ENCODE measurements at places on chromosomes 1 and 21.

DNA sequence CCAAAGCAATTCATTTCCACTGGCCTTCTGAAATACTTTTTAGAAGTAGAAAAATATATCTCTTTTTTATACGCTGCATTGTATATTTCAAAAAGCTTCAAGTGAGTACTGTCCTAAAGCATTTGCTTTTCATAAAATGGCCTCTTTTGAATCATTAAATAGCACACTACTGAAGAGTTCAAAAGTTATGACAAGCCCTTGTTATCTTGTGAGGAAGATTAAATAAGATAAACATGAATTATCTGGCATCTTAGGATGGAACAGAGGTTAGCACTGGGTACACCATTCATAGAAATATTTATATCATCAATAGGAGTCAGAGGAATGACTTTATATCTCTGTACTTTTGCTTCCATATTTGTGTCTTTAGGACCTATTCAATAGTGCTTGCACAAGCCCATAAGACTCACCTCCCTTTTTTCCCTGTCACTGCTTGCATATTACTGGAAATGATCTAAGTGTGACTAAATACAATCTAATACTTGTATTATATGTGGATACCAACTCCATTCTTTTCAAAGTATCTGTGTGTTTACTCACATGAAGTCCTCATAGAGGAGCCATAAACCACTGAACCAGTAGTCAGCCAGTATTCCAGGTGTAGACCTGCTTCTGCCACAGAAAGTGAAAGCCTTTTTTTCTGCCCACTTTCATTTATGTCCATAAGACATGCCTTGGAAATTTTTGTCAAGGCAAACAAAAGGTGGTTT, 274.2 kb upstream of the C1orf105 start:
- no peak for DNase-seq

DNA sequence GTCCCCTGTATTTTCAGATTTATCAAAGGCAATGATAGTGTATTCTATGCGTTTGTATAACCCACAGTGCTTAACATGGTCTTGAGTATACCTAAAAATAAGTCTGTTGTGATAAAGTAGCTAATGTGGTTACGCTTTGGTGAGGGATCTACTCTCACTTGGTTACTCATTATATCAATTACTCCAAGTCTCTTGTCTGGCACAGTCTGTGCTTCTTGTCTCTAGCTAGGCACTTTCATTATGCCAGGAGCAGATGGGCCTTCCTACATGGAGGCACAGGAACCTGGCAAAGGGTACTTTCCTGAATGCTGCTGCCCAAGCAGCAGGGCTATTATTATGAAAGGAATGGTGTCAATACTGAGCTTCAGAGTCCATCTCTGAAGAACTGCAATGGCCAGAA, 4.2 kb upstream of the PTPN22 start:
- no peak for DNase-seq

GRCh38 chr1:216222288-216222687, 201.0 kb downstream of the USH2A start:
- no peak for DNase-seq

DNA sequence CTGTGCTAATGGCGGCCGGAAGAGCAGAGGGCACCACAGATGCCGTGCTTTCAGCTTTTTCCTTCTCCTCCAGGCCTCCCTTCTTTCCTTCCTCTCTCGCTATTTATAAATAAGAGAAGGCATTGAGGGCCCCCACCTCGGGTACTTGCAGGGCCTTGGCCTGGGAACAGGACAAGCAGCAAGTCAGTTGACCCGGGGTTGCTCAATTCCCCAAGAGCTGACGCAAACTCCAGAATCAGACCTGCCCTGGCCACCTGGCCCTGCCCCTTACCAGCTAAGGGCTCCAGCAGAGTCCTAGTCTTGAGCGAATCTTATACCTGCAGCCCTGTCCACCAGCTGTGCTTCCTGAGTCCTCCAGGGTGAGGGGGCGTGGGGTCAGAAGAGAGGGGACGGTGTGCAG, 13.5 kb downstream of the TNFRSF1B start:
- DNase-seq, result no peak

DNA sequence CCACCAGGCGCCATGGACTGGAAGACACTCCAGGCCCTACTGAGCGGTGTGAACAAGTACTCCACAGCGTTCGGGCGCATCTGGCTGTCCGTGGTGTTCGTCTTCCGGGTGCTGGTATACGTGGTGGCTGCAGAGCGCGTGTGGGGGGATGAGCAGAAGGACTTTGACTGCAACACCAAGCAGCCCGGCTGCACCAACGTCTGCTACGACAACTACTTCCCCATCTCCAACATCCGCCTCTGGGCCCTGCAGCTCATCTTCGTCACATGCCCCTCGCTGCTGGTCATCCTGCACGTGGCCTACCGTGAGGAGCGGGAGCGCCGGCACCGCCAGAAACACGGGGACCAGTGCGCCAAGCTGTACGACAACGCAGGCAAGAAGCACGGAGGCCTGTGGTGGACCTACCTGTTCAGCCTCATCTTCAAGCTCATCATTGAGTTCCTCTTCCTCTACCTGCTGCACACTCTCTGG, 3.8 kb downstream of the GJB3 start:
- no peak for DNase-seq

- no peak for DNase-seq
Observed at GRCh38 chr1:100622506-100622905, 84.6 kb downstream of the GPR88 start.

DNA sequence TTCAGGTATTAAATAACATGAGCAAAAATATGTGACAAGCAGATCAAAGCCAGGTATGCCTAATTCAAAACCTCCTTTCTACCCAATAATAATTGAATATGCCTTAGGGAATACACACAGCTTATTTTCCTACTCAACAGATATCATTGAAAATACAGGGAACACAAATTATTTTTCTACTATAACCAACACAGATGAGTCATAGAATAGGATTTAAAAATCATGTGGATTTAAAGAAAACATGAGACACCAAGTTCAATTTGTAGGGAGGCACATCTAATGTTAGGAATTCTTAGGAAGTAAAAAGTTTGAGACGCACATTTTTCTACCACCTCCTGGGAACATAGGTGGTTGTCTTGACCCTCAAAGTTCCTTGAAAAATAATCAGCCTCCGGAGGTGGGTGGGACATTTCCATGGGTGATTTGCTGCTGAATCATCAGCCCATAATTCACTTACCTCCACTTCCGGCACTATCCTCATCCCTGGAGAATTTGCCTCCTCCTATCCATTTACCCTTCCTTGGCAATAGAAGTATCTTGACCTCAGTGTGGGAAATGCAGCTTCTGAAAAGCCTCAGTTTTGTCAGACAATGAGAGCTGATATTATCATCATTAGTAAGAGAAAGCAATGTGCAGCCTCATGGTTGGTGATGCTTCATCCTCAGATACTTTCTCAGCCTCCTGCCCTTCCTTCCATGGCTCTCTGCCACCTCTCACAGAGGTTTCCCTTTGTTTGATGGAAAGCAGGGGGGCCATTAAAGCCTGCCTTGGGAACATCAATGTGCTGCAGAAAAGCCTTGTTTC, 33.5 kb upstream of the RGS4 start:
- peak; percentile 81 for DNase-seq

- no peak for DNase-seq
Observed at GRCh38 chr1:54839824-54840223, 38.7 kb upstream of the TTC22 start.

GRCh38 chr1:153506831-153507413, 28.9 kb downstream of the S100A6 start:
- DNase-seq, result peak; percentile 89

DNA sequence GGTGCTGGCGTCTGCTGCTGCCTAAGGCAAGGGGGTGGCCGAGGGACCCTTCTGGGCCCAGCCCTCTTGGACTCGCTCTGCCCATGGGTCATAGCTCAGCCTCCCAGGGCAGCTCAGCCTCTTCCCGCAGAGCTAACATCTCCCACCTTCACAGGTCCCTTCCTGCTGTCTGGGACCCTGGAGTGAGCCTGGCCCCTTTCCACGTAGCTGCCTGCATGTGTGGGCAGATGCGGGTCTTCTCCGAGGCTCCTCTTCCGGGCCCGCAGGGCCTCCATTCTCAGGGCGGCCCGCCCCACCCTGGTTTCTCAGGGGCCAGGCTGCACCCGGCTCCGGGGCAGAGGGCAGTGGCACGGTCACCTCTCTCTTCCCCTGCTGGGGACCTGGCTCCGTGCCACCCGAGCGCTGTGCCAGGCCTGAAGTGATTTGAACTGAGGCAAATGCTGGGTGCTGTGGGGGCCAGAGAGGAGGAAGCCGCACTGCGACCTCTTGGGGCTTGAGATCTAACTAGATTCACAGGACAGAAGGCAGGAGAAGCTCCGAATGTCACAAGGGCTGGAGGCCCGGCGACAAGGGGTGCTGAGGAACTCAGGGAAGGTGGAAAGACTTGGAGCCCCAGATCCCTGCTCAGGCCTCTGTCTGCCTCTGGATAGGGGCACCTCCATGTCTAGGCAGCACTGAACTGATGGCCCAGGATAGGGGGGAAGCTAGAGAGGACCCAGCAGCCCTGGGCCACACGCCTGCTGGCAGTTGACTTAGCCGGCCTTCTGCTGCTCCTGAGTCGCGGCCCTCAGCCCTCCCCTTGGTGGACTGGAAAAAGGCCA, 40.7 kb downstream of the COQ8A start:
- DNase-seq, result no peak

- no peak for DNase-seq
Observed at GRCh38 chr1:24691051-24691450, 47.9 kb downstream of the SRRM1 start.

GRCh38 chr1:177164380-177165068, at the start of gene ASTN1:
TSS of gene ASTN1 (minus strand) at chr1:177164712. CDS start at chr1:177164676, 36 bp downstream.
- peak; percentile 53 for DNase-seq

DNA sequence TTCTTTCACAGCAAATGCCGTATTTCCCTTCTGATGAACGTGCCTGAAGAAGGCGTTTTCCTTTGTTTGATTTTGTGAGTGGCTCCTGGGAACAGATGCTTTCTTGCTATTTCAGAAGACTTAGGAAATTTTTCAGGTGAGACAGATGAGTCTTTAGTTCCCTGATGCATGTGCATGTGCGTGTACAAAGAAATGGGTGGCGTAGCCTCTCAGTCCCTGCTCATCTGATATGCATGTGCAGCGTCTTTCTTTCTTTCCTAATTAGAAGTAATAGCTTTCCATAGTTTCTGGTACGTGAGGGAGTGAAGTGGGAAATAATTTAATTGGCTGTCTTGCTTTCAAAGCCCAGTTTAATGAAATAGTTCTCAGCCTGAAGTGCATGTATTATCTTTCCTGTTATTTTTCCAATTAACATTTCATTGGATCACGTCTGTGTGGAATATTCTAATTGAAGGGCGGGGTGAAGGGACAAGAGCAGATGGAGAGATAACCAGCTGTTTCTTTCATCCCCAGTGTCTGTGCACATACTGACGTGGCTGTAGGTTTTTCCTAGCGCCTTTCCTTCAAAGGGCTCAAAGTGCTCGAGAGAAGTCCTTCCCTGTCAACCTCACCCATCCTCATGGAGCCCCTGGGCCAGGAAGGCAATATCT, 104.3 kb downstream of the FAM78B start:
- no peak for DNase-seq

Data from astrocyte of the hippocampus (primary cell).